Effector memory CD8-positive, alpha-beta T cell (primary cell): ENCODE measurements at places on chromosomes 2 and 18.

- DNase-seq, result peak; percentile 64
Measured at GRCh38 chr2:134258684-134259388, 5.0 kb downstream of the MGAT5 start.

GRCh38 chr2:222242532-222242931 lies 56.3 kb downstream of the PAX3 start:
- no peak for DNase-seq

DNA sequence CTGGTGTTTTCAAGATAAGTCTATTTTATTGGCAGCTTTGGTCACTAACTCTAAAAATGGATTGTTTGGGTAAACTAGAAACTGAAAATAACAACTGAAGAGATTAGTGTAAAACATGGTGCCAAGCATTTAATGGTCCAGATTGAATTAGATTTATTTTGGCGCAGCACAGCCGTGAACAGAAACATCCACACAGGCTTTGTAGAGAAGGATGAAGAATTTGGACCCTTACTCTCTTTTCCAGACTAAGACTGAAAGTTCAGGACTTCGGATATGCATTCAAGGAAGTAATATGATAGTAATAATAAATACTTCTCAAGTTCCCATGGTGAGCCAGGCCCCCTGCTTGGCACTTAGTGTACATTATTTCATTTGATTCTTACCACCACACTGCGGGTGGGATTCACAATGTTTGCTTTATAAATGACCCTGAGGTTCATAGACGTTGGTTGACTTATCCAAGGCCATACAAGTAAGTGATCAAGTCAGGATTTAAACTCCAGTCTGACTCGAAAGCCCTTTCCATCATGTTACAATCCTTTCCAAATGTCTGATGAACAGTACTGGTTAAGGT lies 54.2 kb upstream of the ITGB6 start:
- DNase-seq, result no peak

DNA sequence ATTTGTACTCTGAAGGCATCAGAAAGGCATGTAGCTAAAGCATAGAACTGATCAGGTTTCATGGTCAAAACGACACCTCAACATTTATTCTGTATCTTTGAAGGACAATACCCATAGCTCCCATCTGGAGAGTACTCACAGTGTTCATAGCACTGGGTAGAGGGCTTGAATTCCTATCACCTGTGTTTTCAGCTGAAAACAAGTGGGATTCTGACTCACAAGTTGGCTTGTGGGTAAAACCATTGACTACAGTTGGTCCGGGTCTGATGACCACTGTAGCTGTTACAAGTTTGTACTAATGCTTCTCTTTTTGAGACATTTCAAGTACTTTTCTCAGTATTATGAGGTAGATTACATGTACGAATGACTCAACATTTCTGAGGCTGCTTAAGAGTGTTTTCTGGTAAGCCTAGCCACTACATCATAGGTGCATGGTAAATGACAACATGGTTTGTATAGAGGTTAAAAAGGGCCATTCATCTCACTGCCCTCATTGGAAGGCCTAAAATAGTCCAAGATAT lies 68.6 kb upstream of the PELI1 start:
- DNase-seq, result no peak

- DNase-seq, result no peak
Measured at GRCh38 chr18:25979369-25980040, 110.9 kb downstream of the SS18 start.

DNA sequence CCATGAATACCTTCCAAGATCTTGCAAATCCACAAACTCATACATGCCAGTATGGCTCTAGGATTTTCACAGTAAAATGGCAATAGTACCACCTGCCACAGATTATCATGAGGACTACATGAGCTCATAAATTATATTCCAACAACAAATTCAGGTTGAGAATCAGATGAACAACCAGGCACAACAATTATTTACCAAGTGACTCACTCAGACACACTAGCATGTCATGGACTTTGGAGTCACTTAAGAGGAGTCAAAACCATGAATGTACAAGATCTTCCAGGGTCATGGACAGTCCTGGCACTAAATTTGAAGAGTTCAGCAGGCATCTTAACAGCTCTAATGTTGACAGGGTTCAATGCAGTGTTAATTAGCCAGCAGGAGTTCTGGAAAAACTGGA lies 34.4 kb upstream of the BZW1 start:
- no peak for DNase-seq

- DNase-seq, result peak; percentile 88
Measured at GRCh38 chr2:173963817-173964564, 1.2 kb downstream of the SP3 start.

GRCh38 chr2:178227187-178227586 lies 32.9 kb downstream of the OSBPL6 start:
- DNase-seq, result no peak

GRCh38 chr2:145190031-145190703 lies 670.2 kb upstream of the ZEB2 start:
- DNase-seq, result no peak

GRCh38 chr18:48676756-48677368 lies 138.0 kb downstream of the CTIF start:
- DNase-seq, result peak; percentile 50

DNA sequence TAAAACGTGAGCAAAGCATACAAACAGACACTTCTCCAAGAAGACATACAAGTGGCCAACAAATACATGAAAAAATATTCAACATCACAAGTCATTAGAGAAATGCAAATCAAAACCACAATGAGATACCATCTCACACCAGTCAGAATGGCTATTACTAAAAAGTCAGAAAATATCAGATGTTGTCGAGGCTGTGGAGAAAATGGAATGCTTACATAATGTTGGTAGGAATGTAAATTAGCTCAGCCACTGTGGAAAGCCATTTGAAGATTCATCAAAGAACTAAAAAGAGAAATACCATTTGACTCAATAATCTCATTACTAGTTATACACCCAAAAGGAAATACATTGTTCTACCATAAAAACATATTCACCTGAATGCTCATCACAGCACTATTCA lies 825.7 kb downstream of the SUCLG1 start:
- DNase-seq, result no peak

- DNase-seq, result no peak
Measured at GRCh38 chr2:23204685-23205242, 180.2 kb upstream of the KLHL29 start.

GRCh38 chr2:197862246-197862955 lies 58.0 kb downstream of the PLCL1 start:
- no peak for DNase-seq

GRCh38 chr18:58490238-58490637 lies 138.7 kb downstream of the ALPK2 start:
- DNase-seq, result no peak

- no peak for DNase-seq
Measured at GRCh38 chr2:237669283-237669627, 41.9 kb downstream of the LRRFIP1 start.

DNA sequence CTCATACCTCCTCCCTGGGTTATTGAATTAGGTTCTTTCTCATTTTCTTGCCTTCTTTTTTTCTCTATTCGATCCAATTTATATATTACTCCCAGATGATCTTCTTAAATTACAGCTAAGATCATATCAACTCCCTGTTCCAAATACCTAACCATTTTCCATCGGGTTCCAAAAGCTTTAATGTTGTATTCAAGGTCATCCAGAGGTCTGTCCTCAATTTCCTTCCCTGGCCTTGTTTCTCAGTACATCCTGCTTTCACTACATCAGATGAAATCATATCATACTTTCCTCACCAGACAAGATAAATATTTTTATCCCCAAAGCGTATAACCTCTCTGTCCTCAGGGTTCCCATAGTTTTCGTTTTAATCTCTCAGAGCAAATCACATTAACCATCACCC lies 36.3 kb upstream of the GREB1L start:
- DNase-seq, result no peak

GRCh38 chr2:71380665-71381064 lies 49.1 kb downstream of the ZNF638 start:
- DNase-seq, result no peak

DNA sequence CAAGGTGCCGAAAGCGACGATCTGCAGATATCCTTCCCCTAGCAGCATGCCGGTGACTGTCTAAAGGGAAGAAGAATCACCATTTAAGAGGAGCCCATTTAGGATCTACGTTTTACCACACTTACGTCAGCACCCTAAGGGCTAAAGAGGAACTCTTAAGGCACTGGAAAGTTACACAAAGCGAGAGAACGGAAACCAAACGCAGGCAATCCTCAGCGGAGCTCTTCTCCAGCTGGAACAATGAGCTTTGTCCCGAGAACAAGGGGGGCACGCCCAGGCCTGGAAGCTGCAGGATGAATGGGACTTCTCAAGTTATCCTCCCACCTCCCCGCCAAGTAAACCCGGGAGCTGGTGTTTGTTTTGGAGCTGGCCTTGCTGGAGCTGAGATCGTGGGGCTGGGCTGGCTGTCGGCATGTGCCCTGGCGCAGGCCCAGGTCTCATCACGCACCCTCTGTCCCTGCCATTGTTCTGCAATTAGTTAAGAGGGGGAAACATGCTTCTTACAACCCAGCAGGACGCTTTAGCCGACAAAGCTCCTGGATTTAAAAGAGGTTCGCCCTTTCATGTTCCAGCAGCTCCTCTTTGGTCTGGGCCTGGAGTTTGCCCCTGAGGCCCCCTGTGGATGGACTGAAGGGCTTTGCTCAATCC lies 36.4 kb downstream of the PXDN start:
- no peak for DNase-seq

DNA sequence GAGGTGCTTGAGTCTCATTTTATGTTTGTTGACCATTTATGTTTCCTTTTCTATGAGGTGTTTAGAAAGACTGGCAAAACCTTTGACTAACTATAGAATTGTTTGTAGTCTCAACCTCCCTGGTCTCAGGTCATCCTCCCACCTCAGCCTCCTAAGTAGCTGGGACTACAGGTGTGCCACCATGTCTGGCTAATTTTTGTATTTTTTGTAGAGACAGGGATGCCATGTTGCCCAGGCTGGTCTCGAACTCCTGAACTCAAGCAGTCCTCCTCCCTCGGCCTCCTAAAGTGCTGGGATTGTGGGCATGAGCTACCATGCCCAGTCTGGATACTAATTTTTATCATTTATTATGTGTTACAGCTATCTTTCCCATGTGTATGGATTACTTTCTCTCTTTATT lies 67.8 kb downstream of the EML4 start:
- no peak for DNase-seq

GRCh38 chr2:220101980-220102379 lies 474.6 kb downstream of the SLC4A3 start:
- no peak for DNase-seq

DNA sequence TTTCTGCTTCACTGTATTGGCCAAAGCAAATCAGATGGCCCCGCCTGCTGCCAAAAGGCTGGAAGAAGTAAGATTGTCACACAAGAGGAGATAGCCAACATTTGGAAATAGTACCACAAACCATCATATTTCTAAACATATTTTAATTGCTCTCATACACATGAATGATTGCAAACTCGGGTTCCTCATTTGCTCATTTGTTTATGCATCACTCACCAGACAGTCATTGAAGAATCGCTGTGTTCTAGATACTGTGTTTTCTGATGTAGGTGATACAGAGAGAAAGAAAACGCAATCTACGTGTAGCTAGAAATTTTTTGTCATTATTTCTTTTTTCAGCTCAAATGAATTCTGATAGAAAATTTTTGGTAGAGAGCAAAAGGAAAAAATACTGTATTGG lies 1103.4 kb downstream of the TSN start:
- DNase-seq, result no peak

DNA sequence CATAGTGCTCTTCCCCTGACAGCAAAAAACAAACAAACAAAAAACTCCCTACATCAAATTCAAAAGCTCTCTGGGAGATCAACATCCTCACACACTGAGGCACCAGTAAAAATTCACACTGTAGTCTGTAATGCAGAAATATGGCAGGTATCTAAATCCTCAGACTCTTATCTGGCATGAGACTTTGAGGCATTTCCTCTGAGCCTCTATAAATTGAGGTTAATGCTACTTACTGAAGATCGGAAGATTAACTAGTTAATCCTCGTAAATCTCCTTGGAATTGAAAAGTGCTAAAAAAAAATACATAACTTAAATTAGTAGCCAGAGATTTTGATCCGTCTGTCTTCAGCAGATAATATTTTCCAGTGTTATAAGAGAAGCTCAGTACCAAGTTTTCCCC lies 65.0 kb downstream of the AP1S3 start:
- no peak for DNase-seq

DNA sequence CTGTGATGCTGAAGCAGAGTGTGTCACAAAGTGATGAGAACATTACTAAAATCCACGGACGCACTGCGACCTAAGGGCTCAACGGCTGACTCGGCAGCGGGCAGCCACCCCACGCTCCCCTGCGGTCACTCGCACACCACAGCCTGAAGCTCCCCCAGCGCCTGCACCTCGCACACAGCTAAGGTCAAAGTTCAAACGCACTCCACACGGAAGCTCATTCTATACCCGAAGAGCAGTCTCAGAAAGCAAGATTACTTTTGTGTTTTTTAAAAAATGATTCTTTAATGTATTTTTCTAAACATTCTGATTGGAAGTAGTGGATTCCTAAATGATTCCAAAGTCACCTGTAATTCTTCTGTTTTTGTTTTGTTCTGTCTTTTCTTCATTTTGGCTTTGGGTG lies 21.7 kb downstream of the ASPRV1 start:
- no peak for DNase-seq

GRCh38 chr2:162433491-162433890 lies 89.6 kb downstream of the GCA start:
- DNase-seq, result no peak

- no peak for DNase-seq
Measured at GRCh38 chr2:121058852-121059558, 226.0 kb downstream of the TFCP2L1 start.

GRCh38 chr2:33785201-33786106 lies 186.4 kb upstream of the FAM98A start:
- DNase-seq, result no peak

GRCh38 chr2:55903727-55904126 lies 19.9 kb downstream of the EFEMP1 start:
- no peak for DNase-seq

DNA sequence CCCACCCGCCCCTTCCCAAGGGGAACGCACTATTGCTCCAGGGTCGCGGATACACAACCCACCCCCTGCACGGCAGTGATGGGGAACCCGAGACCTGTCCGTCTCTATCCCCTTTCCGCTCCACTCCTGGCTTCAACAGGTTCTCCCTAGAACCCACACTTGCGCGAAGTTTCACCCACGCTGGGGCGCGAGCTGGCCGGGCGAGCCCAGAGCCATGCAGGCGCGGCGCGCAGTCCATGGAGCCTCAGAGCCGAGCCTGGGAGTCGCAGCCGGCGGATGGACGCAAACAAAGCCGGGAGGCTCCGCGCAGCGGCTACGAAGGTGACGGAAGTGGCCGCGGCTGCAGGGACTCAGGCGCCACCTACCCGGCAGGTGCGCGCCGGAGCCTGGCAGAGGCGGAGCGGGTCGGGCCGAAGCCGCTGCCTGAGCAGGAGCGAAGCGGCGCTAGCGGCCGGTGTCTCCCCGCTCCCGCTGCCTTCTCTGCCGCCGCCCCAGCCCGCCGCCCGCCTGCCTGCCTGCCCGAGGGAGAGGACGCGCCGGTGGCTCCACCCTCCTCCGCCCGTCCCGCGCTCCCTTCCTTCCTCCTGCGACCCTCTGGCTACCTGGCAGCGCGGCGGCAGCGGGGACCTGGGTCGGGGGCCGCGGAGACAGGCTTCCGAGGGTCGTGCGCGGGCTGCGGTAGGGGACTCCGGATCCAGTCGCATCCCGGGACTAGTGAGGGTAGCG lies 14.0 kb downstream of the ALPG start:
- DNase-seq, result no peak

- no peak for DNase-seq
Measured at GRCh38 chr2:132902626-132903025, 232.6 kb upstream of the LYPD1 start.
